Hematopoietic multipotent progenitor cell treated with erythropoietin and hydrocortisone succinate and interleukin-3 and kit ligand, for 15 days (in vitro differentiated cells): ENCODE measurements at places on chromosomes 3 and 15.

DNA sequence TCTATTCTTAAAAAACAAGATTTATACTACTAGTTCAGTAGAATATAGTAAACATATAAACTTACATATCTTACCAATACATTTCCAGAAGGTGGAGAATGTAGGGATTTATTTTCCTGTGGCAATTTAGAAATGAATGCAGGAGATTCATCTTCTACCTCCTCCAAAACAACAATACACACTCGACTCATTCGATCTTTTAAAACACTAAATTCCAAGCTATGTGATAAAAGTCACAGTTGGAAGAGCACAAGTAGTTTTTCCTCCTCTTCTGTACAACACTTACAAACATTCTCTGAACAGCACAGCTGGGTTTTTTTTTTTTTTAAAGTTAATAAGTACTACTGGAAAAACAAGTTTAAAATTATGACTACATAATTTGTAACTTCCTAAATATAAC is 1.4 kb downstream of the ANKRD28 start:
- no peak for DNase-seq

DNA sequence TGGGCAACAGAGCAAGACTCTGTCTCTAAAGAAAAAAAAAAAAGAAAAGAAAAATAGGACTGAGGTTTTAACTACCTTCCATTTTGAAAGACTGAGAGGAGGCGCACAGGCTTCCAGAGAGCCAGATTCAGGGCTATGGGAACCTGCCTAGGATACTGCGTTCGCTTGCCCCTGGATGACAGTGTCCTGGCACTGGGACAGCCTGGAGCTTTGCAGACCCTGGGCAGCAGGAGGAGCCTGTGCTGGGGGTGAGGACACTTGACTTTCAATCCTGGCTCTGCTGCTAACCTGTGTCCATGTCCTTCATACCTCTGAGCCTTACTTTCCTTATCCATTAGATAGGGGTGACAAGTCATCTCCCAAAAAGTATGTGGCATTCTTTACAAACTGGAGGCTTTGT is 31.2 kb downstream of the CD276 start:
- DNase-seq = no peak

DNA sequence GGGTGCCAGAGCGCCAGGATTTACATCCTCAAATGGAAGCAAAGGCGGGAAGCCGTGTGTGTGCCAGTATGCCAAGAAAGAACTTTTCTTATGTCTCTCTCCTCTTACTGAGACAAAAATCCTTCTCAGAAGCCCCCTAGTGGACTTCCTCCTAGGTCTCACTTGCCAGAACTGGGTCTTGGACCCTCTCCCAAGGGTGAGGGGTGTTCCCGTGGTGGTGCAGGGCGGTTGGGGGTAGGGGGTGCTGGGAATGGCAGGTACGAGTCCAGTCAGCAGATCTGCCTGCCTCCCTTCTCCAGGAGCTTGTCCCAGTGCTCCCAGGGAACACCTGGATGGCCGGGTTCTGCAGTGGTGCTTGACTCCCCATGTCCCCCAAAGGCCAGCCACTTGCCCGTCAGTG is 52.0 kb downstream of the CORO2B start:
- DNase-seq = no peak

GRCh38 chr15:37246856-37247255 is 146.5 kb upstream of the MEIS2 start:
- no peak for DNase-seq
